ENCODE measurements at places on chromosomes 12 and 14. TPM values are rescaled to one million over a fixed set of nuclear protein-coding genes. Genes with fewer than 3 reads are reported as not detected.

GRCh38 chr14:79466938-79467527 lies 744.3 kb downstream of the DIO2 start:
- DNase-seq, result no peak

DNA sequence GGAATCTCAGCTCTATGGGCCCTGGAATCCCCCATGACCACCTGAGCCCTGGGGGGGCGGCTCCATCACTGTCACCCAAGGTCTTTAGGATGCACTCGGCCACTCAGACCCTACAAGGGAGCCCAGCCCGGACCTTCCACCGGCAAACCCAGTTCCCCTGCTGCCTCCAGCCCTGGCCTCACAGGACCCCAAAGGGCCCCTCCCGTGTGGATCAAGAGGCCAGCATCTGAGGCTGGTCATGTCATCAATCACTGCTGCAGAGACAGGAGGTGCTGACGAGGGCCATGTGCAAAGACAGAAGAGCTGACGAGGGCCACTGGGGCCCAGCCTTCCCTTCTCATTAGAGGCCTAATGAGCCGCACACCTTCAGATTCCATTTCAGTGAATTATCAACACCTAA lies 39.0 kb upstream of the SFSWAP start:
- DNase-seq, result peak; percentile 7

- no peak for DNase-seq
These were observed 2.3 kb downstream of the CLECL1 start for GRCh38 chr12:9730591-9730990.

DNA sequence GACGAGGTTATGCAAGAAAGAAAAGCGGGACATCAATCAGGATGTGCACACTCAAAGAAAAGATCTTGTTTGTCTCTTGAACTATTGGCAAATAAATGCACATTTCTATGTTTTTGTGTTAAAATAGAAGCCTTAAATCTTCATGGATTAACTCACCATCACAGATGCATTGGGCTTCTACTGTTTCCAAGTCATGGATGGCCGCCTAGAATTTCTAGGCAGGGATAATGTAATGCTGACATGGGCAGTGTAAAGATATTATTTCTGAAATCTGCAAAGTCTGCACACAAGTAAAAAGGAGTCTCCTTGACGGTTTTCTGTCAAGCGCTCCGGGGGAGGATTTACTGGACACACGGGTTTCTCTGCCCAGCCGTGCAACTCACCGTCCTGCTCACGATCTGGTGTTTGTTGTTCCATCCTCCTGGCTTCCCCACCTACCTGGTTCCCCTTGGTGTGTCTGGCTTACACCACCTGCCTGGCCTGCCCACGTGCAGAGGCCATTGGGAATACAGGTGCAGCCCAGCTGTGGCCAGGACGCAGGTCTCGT lies 103.3 kb upstream of the FZD10 start:
- no peak for DNase-seq

DNA sequence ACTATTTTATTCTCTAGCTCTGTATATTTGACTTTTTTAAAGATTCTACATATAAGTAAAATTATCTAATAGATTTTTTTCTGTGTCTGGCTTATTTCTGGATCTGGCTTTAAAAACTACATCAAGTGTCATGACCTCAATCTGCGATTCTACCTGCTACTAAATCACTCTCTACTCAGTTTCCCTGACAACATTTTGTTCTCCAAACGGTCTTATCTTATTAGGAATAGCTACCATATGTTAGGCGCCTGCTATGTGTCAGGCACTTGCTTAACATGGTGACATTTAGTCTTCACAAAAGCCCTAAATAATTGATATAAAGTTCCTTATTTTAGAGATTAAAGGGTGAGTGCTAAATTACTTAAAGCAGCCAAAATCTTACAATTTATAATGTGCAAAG lies 1362.9 kb upstream of the FLRT2 start:
- DNase-seq, result no peak

USP44 gene
- total RNA-seq, result 1.2 TPM

Measured in Peyer's patch (tissue), 4 donors.